ENCODE measurements at places on chromosomes 5 and 9.

DNA sequence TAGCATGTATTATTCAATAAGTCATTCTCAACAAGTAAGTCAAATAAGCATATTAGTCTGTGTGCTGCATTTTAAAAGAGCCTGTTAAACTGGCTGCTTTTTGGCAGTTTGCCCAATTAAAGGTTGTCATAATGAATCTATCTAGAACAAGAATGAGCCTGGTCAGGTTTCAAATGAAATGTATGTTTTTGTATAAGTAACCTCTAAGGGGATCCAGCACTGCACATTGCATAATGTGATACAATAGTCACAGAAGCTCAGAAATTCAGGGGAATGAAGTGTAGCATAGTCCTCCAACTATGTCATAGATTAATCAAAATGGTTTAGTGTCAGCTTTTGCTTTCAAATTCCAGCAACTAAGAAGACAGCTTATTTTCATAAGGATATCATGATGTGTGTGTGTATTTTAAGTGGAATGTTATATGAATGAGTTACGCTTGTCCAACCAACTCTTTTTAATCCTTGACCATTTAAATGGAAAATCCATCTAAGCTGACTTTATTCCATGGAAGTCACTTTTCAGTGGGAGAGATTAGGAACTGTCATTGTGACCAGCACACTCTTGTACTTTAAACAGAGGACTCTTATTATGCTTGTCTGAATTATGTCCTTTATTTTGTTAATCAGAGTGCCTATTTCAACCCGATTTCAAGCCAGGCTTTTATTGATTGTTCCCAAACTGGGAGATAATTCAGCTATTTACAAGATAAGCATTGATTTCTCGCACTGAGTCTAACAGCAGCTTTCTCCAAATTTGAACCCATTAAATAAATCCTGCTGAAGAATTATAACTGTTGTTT is 283.9 kb upstream of the ADAMTSL1 start:
- no peak overlapping the region for H3K27ac ChIP-seq
- no peaks in the 10 kb centered on the region for H3K27me3 ChIP-seq
- H3K4me1 ChIP-seq = no peaks in the 10 kb centered on the region
- no peak for DNase-seq
- no peak overlapping the region for H3K4me3 ChIP-seq

GRCh38 chr5:32506201-32506661 is 61.7 kb upstream of the ZFR start:
- DNase-seq = no peak
- H3K27me3 ChIP-seq = no peaks in the 10 kb centered on the region
- H3K4me3 ChIP-seq = no peak overlapping the region
- no peaks in the 10 kb centered on the region for H3K36me3 ChIP-seq
- peaks cover 7% of the 10 kb centered on the region for H3K4me1 ChIP-seq
- no peak overlapping the region for H3K27ac ChIP-seq

DNA sequence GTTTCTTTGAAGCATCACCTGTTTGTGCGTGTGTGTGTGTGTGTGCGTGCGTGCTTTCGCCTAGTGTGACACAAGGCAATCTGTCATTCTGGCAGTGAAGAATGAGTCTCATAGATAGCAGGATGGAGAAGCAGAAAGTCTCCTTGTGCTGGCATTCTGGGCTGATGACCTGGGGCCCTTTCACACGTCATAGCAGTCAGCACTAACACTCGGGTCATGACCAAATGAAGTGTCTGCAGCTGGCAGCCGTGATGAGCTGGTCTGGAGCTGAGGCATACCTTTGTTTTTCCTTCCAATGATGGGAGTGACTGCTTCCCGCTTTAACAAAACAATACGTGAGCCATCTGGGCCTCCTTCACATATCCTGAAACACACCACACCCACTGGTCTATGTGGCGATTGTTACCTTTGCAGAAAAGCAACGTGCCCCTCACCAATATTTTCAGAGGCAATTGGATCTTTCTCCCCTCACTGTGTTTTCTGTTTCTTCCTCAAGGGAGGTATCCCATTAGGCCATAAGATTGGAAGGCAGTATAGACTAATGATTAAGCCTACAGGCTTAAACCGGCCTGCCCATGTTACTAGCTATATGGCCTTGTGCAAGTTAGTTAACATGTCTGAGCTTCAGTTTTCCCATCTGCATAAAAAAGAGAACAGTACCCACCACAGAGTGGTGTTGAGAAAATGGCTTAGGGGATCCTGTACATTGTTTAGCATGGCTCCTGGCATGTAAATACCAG is 88.8 kb downstream of the SREK1 start:
- no peaks in the 10 kb centered on the region for H3K36me3 ChIP-seq
- H3K4me3 ChIP-seq = no peak overlapping the region
- H3K4me1 ChIP-seq = no peaks in the 10 kb centered on the region
- no peak for DNase-seq
- no peaks in the 10 kb centered on the region for H3K27me3 ChIP-seq

DNA sequence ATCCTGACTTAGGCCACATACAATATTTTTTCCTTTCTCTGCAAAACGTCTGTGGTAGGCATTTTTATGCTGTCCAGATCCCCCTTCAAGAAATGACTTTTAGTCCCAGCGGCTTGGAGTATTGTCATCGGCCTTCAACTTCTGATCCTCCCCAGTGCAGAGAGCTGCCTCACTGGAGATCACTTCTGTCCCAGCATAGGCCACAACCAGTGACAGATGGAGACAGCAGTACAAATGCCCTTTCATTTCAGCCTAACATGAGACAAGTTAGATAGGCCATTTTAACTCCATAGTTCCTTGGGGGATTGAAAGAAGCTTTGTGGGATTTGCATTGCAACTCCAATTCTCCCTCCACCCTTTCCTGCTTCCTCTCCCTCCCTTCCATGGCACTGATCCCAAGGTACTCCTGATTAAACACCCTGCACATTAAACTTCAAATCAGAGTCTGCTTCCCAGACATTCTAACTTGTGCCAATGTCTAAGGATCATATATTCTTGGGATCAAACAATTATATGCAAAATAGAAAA is 3.2 kb upstream of the MAMDC2 start:
- no peak overlapping the region for H3K27ac ChIP-seq
- no peaks in the 10 kb centered on the region for H3K4me1 ChIP-seq
- no peaks in the 10 kb centered on the region for H3K27me3 ChIP-seq
- no peaks in the 10 kb centered on the region for H3K36me3 ChIP-seq
- no peak for DNase-seq
- no peak overlapping the region for H3K4me3 ChIP-seq

DNA sequence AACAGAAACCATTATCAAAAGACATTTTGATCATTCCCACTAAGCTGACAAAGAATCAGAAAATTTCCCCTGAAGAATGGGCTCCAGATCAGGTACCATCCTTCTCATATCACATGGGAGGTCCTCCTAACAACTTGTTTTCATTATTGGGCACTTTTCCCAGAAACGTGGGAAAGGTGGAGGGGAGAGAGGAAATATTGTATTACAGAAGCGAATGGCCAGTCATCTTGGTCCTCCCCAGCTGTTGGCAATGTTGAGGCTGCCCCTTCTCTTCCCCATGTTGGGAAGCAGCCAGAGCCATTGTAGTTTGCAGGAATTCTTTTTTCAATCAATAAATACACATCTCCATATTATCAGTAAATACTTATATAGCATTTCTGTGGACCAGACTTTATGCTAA is 126.2 kb upstream of the ZNF608 start:
- no peak overlapping the region for H3K4me3 ChIP-seq
- H3K36me3 ChIP-seq = no peaks in the 10 kb centered on the region
- DNase-seq = no peak
- no peak overlapping the region for H3K27ac ChIP-seq
